CD4-positive, alpha-beta T cell treated with Interleukin-10 for 1 hour (primary cell): ENCODE measurements at places on chromosomes 2 and 18.

- no peak for DNase-seq
Observed at GRCh38 chr2:208300847-208301618, 35.0 kb downstream of the PIKFYVE start.

- DNase-seq: no peak
Observed at GRCh38 chr18:76806301-76806700, 16.1 kb upstream of the ZNF236 start.

- DNase-seq: peak; percentile 12
Observed at GRCh38 chr18:62325806-62326645, 916 bp downstream of the TNFRSF11A start.

- DNase-seq: no peak
Observed at GRCh38 chr2:216863946-216864345, 4.1 kb upstream of the TNP1 start.

DNA sequence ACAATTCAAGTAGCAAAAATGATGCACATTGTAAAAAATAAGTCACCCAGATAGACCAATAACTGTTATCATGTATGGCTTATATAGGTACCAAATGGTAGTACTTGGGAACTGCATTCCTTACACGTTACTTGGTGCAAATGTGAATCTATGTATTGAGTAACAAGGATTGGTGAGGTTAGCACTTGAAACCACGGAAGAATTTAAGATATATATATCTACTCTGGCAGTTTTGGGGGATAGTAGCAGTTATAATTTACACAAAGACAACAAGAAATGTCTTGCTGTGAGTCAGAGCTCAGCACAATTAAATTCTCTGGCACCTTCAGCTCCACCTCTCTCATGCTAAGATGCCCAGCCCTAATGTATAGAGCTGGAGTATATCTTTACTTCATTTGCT lies 359.4 kb upstream of the RAB12 start:
- no peak for DNase-seq

DNA sequence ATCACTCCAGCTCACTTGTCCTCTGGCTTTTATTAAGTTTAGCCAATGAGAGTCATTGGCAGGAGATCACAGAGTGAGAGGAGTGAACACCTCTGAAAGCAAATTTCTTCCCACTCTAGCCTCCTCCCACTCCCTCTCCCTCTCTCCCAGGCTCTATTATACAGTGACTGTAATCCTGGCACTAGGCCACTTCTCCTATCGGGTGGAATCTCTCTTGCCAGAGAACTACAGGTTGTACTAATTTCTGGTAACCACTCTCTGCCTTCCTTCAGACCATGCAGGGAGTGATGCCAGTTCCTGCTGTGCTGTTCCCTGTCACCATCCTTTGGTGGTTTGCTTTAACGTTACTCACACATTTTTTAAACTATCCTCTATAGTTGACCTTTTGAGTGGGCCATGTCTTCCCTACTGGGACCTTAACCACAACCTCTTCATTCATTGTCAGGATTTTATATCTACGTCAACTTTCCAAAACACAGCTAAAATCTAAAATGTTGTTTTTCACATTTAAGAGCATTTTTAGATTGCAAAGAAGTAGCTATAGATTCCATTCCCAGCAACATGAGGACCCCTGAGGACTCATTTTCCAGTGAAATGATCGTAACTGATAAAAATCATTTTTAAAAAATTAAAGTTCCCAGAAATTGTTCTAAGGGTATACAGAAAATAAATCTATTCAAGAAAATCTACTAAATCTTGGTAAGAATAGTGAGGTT lies 217.1 kb downstream of the MREG start:
- DNase-seq: no peak
